LNCaP clone FGC (cell line): ENCODE measurements at places on chromosomes 4 and X.

DNA sequence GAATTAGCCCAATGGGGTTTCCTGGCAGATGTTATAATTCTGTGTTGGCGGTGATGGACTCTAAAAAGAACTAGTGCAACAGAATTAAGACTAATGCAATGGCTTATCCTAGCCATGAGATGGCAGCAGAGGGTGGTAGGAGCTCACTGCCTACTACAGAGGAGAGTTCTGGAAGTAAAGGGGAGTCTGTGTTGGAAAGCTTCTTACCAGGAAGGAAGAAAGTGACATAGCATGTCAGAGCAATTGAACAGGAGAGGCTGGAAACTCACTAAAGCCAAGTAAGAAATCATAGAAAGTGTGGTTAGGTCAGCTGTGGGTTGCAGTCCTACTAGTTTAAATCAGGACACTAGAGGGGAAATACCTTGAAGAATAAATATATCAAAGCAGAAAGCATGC is 6.3 kb upstream of the TRPC5OS start:
- no peak for DNase-seq

GRCh38 chr4:14138106-14138505 is 510.6 kb upstream of the BOD1L1 start:
- DNase-seq, result no peak

GRCh38 chrX:121179972-121180371 is 132.6 kb downstream of the GLUD2 start:
- no peak for DNase-seq

DNA sequence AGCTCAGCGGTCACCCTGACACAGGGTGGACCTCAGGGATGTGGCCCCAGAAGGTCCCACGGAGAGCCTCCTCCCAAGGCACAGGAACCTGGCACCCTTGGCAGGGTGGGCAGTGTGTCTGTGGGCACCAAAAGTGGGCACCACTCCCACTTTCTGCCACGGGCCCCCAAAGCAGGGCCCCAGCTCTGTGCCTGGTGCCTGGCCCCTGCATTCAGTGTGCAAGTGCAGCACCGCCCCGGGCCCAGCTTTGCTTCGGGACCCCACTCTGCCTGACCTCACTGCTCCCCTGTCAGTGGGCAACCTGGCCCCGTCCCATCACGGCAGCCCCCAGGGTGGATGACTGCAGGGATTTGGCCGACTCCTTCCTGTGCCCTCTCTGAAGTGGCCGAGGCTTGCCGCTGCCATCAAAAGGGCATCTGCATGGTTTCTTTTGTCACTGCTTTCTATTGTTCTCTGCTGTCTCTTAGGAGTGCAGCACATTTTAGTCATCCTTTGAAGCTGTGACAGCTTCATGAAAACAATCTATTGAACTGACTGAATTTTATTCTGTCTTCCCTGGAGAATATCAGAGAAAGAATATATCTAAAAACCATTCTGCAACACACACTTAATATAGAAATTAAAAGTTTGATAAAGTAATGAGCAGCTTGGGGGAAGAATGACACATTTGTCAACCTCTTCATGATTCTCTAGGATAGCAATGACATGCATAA is 302.4 kb downstream of the FAM47B start:
- no peak for DNase-seq

GRCh38 chr4:181821039-181822004 is 421.9 kb upstream of the TENM3 start:
- DNase-seq, result no peak

GRCh38 chrX:9899640-9900111 is 67.5 kb upstream of the CLDN34 start:
- DNase-seq, result no peak

GRCh38 chr4:7075962-7076695 is 8.3 kb upstream of the GRPEL1 start:
- DNase-seq, result no peak

DNA sequence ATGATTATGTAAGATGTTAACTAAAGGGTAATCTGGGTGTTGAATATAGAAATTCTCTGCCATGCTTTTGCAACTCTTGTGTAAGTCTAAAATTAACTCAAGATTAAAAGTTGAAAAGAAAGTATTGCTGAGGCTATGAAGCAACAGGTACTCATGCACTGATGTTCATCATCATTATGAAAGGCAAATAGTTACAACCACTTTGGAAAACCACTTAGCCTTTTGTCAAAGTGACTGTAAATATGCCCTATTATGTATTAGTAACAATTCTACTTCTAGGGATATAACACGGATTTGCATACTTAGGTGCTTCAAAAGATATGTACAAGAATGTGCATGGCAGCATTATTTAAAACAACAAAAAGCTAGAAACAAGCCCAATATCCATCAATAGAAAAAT is 227.8 kb upstream of the CXXC4 start:
- no peak for DNase-seq
